Pons (tissue), 1 donor: ENCODE measurements at places on chromosomes 7 and 10.
A peak's percentile ranks its signal among the peaks of the same experiment; 100 is the strongest.

DNA sequence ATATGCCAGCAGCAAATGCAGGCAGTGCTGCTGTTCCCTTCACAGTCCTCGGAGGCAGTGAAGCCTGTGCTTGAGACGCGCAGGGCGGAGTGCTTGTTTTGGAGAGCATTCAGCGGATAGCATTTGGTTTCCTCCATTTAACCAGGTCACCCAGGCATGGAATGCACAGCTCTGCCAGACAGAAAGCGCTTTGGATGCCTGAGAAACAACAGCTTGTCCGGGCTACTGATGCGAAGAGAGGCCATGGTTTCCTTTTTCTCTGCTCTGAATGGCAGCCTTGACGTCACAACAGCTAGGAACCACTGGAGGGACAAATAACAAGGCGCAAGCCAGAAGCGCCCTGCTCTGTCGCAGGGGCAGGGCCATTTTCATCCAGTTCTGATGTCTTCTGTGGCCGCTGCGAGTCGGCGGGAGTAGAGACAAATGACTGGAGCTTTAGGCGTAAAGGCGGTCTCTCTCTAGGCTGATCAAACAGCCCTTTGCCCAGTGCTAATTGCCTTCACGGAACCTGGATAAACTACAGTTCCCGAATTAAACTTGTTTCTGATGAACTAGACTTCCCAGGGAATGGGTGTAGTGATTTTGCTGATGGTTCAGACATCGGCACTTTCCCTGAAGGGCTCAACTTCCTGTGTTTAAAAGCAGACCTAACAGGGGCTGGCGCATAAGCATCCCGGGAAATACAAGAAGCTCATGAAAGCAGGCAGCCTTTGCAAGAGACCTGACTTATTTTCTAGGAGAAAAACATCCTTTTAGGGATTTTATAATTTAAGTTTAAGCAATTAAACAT is 187.6 kb upstream of the KLF14 start:
- peak; percentile 88 for DNase-seq

GRCh38 chr7:80967917-80968297 is 49.1 kb upstream of the SEMA3C start:
- DNase-seq, result no peak

GRCh38 chr7:27214239-27214950 is 14.5 kb upstream of the HOXA13 start:
- no peak for DNase-seq

- no peak for DNase-seq
These were observed 19.5 kb upstream of the ANK3 start for GRCh38 chr10:60409202-60409601.

- DNase-seq, result no peak
These were observed 627.9 kb downstream of the PARD3 start for GRCh38 chr10:34187201-34187600.

GRCh38 chr10:128009372-128010126 is 102.6 kb downstream of the PTPRE start:
- DNase-seq, result no peak

- no peak for DNase-seq
These were observed 550.0 kb downstream of the TNS3 start for GRCh38 chr7:47031786-47032535.

- DNase-seq, result no peak
These were observed 26.4 kb downstream of the UBTD1 start for GRCh38 chr10:97525086-97525485.

DNA sequence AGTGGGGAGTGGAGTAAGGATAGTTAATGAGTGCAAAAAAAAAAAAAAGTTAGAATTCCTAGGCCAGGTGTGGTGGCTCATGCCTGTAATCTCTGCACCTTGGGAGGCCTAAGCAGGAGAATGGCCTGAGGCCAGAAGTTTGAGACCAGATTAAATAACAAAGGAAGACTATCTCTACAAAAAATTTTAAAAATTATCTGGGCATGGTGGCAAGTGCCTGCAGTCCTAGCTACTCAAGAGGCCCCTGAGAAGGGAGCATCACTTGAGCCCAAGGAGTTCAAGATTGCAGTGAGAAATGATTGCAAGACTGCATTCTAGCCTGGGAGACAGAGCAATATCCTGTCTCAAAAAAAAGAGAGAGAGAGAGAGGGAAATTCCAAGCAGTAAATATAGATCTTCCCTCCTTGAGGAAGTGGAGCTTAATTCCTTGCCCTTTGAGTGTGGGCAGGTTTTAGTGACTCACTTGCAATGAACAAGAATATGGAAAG is 19.5 kb upstream of the CSTF2T start:
- no peak for DNase-seq

- no peak for DNase-seq
These were observed 235.9 kb downstream of the HGF start for GRCh38 chr7:81533931-81534330.

DNA sequence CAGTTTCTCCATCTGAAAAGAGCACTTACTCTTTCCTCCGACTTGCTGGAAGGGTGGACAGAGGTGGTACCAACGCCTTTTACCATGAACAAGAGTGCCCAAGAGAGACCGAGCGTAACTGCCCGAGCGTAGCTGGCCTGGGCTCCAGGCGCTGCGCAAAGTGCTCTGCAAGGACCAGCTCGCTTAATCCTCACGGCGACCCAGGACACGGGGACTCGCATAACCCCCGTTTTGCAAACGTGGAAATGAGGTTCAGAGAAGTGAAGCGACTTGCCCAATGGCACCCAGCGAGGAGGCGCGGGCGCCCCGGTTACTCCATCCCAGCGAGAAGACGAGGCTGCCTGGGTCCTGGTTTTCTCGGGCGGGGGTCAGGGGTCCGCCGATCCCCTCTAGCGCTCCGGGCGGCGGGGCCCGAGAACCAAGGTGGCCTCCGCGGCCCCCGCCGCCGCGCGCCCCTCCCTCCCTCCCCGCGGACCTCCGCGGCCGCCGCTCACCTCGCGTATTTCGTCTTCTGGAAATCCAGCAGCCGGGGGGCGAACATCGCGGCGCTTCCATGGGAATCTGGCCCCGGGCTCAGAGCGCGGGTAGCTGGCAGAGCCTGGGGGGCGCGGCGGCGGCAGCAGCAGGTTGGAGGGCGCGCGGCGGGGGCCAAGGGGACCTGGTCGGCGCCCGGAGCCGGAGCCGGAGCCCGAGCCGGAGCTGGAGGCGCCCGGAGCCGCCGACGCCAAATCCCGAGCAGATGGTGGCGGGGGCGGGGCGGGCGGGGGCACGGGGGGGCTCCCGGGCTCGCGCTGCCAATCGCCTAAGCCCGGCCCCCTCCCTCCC is at the start of gene MMD2:
TSS of gene MMD2 (minus strand) at position 711 of the 825 bp plus-strand sequence. CDS start at position 541, 170 bp downstream.
- DNase-seq, result no peak

GRCh38 chr7:104137971-104138370 is 69.8 kb downstream of the ORC5 start:
- no peak for DNase-seq

DNA sequence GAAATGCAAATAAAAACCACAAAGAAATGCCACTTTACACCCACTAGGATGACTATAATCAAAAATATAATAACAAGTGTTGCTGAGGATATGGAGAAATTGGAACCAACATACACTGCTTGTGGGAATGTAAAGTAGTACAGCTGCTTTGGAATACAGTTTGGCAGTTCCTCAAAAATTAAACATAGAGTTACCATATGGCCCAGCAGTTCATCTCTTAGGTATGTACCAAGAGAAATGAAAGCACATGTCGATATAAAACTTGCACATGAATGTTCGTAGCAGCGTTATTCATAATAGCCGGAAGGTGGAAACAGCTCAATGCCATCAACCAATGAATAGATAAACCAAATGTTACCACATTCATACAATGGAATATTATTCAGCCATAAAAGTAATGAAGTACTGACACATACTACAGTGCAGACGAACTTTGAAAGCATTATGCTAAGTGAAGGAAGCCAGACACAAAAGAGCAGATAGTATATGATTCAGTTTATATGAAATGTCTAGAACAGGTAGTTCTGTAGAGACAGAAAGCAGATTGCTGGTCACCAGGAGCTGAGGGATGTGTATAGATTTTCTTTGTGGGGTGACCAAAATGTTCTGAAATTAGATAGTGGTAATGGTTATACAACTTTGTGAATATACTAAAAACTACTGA is 12.4 kb downstream of the BCAP29 start:
- DNase-seq, result no peak

GRCh38 chr10:119896937-119897770 is 4.6 kb downstream of the SEC23IP start:
- DNase-seq, result peak; percentile 52

GRCh38 chr10:72122221-72122620 is 33.9 kb upstream of the SPOCK2 start:
- no peak for DNase-seq

DNA sequence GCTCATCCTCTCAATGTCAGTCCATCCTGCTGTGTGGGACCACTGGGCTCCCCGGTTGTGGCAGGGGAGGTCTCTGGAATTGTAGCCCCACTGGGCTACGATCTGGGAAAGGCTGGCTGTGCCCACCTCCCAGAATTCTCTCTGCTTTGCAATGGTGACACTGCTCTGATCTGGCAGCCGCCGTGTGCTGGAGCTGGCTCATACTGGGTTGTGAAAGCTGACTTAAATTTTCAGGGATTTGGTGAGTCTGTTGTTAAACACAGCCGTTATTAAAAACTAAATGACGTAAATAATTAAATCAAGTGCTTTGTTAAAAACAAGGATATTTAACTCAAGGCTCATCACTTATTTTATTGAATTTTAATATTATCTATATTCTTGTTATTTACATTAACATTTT is 160.0 kb downstream of the TAX1BP1 start:
- no peak for DNase-seq

DNA sequence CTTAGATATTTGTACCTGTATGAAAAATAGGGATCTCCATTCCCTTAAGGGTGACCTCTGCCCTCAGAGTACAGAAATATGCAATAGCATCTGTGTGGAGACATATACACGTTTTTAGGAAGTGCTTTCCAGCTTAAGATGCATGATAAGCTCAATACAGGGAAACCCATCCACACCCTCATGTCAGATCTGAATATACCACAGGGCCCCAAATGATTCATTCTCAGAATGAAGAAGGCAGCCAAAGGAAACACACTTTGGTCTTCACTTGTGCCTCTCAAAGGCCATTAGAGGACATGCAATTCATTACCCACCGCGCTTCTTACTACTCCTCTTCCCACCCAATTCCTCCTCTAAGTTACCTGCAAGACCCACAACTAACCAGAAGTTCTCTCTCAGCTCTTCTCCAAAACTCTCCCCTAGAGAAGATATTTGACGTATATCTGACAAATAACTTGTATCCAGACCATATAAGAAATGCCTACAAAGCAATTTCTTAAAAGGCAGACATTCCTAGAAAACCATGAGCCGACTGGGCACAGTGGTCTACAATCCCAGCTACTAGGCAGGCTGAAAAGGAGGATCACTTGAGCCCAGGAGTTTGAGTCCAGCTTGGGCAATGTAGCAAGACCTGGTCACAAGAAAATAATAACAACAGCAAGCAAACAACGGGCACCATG is 103.0 kb downstream of the OAT start:
- DNase-seq, result no peak

- no peak for DNase-seq
These were observed 26.5 kb downstream of the CTBP2 start for GRCh38 chr10:125133696-125134482.

DNA sequence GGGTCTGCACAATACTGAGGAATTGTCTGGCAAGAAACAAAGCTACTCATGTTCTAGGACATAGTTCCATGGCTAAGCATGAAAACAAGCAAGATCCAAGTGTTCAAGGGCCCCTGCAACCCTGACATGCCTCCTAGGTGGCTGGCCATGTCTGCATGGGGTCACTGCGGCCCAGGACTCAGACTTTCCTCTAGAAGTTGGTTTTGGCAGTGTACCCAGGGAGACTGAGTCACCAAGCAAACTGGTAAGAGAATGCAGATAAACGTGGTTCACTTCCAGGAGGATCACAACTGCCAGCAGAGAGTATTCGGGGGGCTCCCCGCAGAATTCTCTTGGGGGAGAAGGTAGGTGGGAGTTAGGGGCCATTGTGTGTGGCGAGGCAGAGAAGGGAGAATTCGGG is 7.4 kb upstream of the PFKFB3 start:
- DNase-seq, result no peak

- DNase-seq, result no peak
These were observed 100.7 kb downstream of the IQUB start for GRCh38 chr7:123433665-123434064.

GRCh38 chr7:158948376-158948775 is 92.0 kb downstream of the DYNC2I1 start:
- DNase-seq, result no peak

DNA sequence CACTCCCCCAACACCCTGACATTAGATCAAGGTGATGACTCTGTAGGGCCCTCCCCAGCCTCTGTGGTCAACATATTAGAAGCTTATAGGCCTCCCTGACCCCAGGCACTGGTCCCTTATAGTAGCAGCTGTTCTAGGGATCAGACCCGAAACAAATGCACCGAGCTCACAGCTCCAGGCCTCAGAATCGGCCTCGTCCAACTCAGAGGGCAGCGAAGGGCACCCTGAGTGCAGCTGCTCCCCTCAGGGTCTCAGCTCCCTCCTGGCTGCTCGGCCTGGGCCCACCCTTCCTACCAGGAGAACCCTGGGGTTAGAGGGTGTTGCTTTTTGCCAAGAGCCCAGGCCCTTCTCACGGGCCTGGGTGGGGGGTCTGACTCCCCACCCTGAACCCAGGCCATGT is 5.0 kb downstream of the ECHS1 start:
- DNase-seq, result no peak

DNA sequence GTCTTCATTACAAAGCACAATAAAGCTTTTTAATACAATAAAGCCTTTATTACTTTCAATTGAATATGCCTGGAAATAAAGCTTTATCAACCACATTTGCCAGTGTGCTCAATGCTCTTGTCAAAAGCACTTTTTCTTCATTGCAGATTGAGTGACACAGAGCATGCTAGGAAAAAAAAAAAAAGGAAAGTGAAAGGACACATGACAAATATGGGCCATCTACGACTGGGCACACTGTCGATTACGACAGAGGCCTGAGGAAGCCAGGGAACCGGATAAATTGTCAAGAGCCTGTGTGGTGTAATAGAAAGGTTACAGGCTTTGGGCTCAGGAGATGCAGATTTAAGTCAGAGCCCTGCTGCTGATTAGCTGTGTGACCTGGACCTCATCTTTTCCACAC is 84.8 kb upstream of the LRGUK start:
- peak; percentile 29 for DNase-seq

- DNase-seq, result no peak
These were observed 87.9 kb upstream of the KAT6B start for GRCh38 chr10:74738542-74738941.

DNA sequence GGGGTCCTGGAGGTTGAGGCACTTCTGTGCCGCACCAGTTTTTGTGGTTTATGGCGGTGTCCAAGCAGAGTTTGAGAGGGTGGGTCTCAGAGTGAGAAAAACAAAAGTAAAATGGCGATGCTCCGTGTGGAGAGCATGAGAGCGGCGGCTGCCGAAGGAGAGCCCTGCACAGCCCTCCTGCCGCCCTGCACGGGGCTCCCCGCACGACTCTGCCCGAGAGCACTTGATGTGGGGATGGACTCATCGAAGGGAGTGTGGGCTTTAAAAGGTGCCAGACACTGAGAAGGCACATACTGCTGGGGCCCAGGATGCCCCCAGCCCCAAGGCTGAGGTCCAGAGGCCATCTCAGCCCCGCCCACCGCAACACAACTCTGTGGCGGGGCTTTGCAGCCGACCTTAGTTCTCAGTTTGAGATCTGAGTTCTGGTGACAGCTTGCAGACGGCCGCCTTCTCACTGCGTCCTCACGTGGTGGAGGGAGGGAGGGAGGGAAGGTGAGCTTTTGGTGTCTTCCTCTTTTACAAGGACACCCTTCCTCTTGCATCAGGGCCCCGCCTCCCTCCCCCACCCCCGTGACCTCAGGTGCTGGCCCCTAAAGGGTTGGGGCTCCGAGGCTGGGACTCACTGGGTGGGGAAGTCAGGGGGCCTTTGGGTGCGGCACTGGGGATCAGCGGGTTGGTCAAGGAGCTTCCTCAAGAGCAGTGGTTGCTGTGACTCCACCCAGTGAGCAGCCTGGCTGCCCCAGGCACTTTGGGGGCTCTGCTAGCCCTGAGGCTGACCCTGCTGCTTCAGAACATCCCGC is 69.1 kb downstream of the NKX6-2 start:
- DNase-seq, result no peak
